ENCODE measurements at places on chromosomes 1 and 21.

DNA sequence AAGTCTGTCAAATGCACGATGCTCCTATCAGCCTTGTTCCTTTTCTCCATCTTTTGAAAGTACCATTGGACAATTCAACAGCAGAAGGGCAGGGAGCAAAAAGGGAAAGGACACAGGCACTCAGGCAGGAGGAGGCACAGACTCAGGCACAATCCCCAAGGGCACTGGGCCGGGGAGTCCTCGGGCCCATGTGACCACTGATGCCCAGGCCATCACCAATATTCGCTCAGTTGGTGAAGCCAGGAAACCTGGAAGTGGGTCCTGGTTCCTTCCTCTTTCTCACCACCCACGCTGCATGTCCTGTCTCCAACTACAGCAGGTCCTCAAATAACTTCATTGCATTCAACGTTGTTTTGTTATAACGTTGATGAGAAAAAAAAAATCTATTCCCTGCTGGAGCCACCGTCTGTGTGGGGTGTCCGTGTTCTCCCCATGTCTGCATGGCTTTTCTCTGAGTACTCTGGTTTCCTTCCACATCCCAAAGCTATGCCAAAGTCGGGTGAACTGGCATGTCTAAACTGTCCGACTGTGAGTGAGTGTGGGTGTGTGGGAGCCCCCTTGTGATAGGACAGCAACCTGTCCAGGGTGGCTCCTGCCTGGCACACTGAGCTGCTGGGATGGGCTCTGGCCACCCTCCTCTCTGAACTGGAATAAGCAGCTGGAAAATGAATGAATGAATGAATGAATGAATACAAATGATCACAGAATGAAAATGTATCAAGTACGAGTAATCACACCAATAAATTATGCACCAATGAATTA is 12.5 kb downstream of the NID1 start:
- DNase-seq = no peak

GRCh38 chr21:39319251-39319756 is 5.9 kb upstream of the BRWD1 start:
- no peak for DNase-seq

GRCh38 chr1:31666263-31666963 is 21.7 kb upstream of the PEF1 start:
- no peak for DNase-seq

- no peak for DNase-seq
These were observed 47.0 kb upstream of the KDM4A start for GRCh38 chr1:43602990-43603389.

DNA sequence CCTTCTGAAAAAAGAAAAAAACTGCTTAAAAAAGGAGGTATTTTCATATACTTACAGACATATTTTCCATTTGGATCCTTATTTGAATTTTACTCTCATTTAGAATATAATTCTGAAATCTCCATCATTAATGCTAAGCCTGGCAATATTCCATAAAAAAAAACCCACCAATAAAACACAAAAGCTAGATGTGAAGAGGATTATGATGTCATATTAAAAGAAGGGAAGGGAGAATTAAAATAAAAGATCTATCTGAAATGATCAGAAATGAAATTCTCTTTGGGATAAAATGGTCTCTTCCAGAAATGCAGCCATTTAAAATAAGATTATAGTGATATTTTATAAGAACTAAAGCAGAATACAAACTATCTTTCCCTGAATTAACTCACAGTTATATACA is 206.7 kb upstream of the CAMK1G start:
- no peak for DNase-seq

GRCh38 chr1:66354311-66355201 is 179.4 kb upstream of the SGIP1 start:
- DNase-seq = no peak

DNA sequence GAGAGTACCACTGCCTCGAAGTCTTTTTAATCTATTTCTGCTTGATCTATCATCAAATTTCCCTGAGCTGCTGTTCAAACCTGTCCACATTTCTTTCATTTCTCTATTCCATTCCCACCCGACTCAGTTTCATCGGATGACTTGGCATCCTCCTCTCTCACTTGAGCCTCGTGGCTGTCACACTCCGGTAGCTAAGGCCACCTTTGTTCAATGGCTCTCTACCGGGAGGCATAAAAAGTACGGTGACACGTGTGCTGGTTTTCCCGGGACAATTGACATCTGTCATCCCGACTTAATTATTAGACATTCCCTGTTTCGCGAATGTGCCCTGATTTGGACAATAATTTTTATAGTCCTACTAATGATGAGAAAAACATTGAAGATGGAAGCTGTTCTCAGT is 22.6 kb downstream of the MIS18A start:
- DNase-seq = no peak
